SK-N-DZ (cell line): ENCODE measurements at places on chromosomes 16 and 17.

DNA sequence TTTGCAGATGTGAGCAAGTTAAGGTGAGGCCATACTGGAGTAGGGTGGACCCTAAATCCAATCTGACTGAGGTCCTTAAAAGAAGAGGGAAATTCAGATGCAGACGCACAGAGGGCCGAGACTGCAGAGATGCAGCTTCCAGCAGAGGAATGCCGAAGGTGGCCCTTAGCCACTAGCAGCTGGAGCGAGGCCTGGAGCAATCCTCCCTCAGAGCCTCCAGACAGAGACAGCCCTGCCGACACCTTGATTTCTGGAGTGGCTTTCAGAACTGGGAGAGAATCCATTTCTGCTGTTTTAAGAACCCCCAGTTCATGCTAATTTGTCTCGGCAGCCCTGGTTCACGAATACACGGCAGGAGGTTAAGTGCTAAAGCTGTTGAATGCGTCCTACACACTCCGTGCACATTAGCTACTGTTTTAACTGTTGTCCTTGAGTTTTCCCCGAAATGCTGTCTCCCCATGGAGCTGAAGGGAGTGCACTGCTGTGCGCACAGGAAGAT, 135.5 kb downstream of the IRF8 start:
- no peak for DNase-seq

GRCh38 chr17:78705071-78705470, 77.0 kb downstream of the CYTH1 start:
- peak; percentile 92 for DNase-seq

GRCh38 chr16:19555938-19556771, 652 bp downstream of the VPS35L start:
- peak; percentile 45 for DNase-seq

GRCh38 chr16:740459-740763, 386 bp downstream of the CIAO3 start:
- no peak for DNase-seq

GRCh38 chr17:20791626-20792025, 212.1 kb downstream of the CDRT15L2 start:
- no peak for DNase-seq

GRCh38 chr16:7979448-7980132, 610.7 kb downstream of the TMEM114 start:
- no peak for DNase-seq

DNA sequence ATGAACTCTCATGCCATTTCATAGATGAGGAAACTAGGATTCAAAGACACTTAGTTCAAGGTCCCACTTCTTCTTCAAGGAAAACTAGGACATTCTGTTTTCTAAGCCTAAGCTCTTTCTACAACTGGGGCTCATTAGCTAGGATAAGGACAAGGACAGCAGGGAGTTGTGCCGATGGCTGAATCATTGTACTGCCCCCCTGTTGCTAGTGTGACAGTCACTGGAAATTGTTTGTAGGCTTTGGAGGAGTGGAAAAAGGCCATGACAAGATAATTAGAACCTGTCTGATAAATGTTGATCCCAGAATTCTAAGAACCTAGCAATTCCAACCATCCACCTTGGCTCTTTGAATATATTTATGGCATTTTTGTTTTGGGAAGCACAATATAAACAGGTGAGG, 445.7 kb downstream of the CDH8 start:
- DNase-seq = no peak

- no peak for DNase-seq
Observed at GRCh38 chr17:63276821-63277220, 169.3 kb downstream of the CYB561 start.

DNA sequence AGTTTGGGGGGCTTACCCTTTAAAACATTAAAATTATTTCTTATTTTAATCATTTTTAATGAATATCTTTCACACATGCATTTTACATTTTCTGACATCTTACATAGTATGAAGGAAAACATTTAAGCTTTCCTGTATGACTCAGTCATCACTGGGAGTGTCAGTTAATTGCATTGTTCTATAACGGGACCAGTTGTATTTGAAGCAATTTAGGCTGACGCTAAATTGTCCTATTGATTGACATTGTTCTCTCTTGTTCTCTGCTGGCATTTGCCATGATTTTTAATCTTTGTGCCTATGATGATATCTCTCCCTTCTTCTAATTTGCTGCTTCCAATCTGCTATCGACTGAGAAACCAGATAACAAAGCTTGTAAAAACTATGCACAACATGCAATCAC, 190.5 kb upstream of the PIRT start:
- no peak for DNase-seq

GRCh38 chr16:89048090-89048725, 45.4 kb upstream of the ACSF3 start:
- no peak for DNase-seq

- no peak for DNase-seq
Observed at GRCh38 chr17:4559139-4559791, 1.1 kb downstream of the GGT6 start.

DNA sequence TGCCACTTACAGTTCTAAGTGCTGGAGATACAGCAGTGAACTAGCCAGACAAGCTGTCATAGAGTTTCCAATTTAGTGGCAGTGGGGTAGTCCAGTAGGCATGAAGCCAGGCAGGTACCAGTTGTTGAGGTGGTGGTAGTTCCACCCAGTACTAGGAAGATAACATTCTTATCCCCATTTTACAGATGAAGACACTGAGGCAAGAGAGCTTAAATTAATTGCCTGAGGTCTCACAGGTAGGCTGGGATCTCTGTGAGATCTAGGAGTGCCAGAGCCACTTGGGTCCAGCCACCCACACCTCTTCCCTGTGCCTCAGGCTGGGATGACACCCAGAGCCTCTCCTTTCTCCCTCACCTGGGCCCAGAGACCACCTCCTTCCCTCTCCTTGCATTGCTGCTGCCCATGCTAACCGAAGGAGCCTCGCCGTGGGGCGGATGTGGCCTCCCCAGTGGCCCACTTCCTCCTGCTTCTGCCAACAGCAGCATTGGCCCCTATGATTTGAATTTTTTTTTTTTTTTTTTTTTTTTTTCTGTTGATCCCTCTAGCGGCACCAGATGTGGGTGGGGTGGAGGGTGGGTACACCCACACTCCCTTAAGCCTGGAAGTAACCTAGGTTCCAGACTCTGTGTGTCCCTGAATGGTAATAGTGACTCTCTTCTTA, 114.0 kb downstream of the PRKCB start:
- DNase-seq = no peak

DNA sequence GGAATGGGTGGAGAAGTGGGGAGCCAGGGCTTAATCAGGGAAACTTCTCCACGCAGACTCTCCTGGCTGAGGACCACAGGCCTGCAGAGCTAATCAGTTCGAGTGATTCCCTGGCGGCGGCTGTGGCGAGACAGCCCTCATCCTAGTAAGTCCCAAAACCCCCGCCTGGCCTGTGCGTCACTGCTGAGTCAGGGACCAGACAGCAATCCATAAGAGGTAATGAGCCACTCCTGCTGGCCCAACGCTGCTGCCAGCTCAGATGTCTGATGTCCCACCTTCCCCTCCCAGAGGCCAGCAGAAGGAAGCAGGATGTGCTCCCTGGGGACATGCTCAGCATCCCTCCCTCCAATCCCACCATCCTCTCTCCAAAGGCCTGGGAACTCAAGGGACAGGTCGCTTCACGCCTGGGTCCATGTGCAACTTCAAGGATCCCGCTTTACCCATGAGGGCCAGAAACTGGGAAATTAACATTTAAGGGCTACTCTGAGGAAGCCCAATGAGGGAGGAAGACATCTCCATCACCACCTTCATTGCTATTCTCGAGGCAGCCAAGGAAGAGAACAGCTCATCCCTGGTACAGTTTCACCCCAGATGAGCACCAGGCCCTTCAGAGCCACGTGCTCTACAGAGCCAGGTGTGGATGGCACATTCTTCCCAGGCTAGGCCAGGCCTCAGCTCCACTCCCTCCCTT, 7.9 kb downstream of the ACLY start:
- DNase-seq = peak; percentile 51

GRCh38 chr16:25580041-25580440, 111.7 kb upstream of the HS3ST4 start:
- no peak for DNase-seq

GRCh38 chr16:82630219-82630618, 3.5 kb downstream of the CDH13 start:
- no peak for DNase-seq

DNA sequence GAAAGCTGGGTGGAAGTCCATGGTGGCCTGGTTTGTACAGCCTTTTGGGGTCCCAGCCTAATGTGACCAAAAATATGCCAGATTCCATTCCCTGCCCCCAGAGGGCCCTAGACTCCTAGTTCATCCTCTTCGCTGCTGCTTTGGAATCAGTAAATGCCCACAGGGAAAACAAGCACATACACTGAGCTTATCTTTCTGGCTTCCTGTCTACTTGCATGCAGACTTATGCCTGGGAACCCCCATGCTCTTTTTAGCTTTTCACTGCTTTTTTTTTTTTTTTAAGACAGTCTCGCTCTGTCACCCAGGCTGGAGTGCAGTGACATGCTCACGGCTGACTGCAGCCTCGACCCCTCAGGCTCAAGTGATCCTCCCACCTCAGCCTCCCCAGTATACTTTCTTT, 6.2 kb upstream of the CD300LG start:
- DNase-seq = no peak

DNA sequence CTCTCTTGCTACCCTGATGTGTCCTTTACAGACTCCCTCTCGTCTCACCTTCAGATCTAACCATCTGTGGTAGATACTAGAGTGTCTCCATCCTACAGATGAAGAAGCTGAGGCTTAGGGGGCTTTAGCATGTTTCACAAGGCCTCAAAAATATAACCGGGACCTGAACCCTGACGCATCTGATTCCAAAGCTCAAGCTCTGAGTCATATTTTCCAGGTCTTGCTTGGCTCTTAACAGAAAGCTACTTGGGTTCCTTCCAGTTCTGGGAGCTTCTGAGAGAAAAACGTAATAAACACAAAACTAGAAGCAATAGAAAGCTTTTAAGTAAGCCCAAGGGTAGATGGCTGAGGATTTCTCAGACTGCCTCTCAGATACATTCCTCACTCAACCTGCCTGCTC, 224.3 kb upstream of the EEF2KMT start:
- no peak for DNase-seq

GRCh38 chr16:13176711-13177110, 275.3 kb downstream of the SHISA9 start:
- DNase-seq = no peak

DNA sequence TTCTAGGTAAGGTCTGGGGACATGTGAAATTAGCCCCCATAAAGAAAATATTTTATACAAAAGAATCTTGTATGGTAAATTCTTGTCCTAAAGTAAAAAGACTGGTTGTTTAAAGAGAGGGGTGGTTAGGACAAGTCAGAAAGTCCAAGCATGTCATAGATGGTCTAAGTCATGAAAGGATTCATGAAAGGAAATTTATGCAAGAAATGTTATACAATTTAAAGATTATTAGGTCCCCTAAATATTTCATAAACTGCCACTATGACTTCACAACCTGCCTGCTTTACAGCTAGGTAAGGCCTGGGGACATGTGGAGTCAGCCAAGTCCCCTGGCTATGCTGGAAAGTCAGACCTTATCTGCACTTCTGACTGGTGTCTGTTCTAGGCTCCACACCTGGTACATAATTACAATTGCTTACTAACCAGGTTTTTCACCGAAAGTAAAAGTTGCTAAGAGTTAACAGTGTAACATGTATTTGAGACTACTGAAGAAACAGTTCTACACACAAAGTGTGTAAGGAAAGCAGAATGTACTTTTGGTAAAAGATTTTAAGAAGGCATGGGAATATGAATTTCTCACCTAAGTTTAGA, 17.0 kb downstream of the N4BP1 start:
- DNase-seq = no peak

- DNase-seq = no peak
Observed at GRCh38 chr16:73019457-73020362, 28.2 kb downstream of the ZFHX3 start.

GRCh38 chr17:82583720-82584234, 64.2 kb downstream of the FOXK2 start:
- DNase-seq = no peak

DNA sequence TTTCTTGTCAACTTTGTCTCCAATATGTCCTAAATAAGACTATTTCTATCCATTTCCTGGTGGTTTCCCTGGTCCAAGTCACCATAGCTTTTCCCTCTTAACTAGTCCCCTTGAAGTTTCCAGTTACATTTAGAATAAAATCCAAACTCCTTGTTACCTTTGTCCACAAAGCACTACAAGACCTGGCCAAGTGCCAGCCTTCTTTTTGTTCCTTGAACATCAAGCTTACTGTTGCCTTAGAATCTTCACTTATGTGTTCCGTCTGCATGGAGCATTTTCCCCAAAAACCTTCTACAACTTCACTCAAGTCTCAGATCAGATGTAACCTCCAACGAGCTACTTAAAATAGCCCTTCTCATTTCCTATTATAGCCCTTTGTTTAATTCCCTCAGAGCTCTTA, 101.4 kb downstream of the ITFG1 start:
- no peak for DNase-seq

DNA sequence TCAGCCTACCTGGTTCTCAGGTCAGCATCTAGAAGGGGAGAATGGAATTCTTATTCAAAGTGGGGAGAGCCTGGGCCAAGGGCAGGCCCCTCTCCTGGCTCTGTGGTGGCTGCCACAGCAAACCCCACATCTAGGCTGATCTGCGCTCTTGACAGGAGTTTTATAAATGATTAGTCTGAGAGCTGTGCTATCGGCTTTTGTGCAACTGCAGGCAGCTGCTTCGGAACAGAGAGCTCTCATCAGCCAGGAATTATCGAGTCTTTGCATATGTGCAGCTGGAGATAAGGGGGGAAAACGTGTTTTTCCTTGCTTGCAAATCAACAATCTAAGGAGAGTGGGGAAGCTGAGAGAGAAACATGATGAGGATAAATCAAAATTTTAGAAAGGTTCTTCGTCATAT, 91.7 kb downstream of the HS3ST3A1 start:
- DNase-seq = peak; percentile 74

- DNase-seq = peak; percentile 46
Observed at GRCh38 chr17:76075364-76076145, 974 bp downstream of the GALR2 start.

GRCh38 chr17:72192800-72193192, 72.0 kb downstream of the SOX9 start:
- DNase-seq = no peak

- no peak for DNase-seq
Observed at GRCh38 chr16:89115216-89115861, 21.7 kb downstream of the ACSF3 start.

- no peak for DNase-seq
Observed at GRCh38 chr16:85757341-85757822, 6.5 kb upstream of the C16orf74 start.

- DNase-seq = no peak
Observed at GRCh38 chr17:55530064-55530463, 18.8 kb upstream of the SMIM36 start.

- DNase-seq = no peak
Observed at GRCh38 chr16:5560084-5560483, 462.5 kb upstream of the EEF2KMT start.

GRCh38 chr17:6355196-6355595, 79.7 kb downstream of the AIPL1 start:
- no peak for DNase-seq

GRCh38 chr17:69501591-69502468, 87.3 kb downstream of the MAP2K6 start:
- no peak for DNase-seq

GRCh38 chr16:1991135-1991551, 1.4 kb downstream of the SYNGR3 start:
- no peak for DNase-seq

GRCh38 chr16:88967830-88968588, 9.0 kb downstream of the CBFA2T3 start:
- no peak for DNase-seq

GRCh38 chr17:55598495-55598894, 87.2 kb upstream of the SMIM36 start:
- no peak for DNase-seq

GRCh38 chr16:89005201-89006035, 28.4 kb upstream of the CBFA2T3 start:
- DNase-seq = no peak
